ENCODE measurements at places on chromosomes 4 and X. TPM values are rescaled to one million over a fixed set of nuclear protein-coding genes. Genes with fewer than 3 reads are reported as not detected.

- DNase-seq, result no peak
- no peak overlapping the region for H3K4me3 ChIP-seq
- no peaks in the 10 kb centered on the region for H3K27me3 ChIP-seq
- no peaks in the 10 kb centered on the region for H3K36me3 ChIP-seq
Observed at GRCh38 chrX:12890467-12890866, 16.0 kb upstream of the TLR8 start.

DNA sequence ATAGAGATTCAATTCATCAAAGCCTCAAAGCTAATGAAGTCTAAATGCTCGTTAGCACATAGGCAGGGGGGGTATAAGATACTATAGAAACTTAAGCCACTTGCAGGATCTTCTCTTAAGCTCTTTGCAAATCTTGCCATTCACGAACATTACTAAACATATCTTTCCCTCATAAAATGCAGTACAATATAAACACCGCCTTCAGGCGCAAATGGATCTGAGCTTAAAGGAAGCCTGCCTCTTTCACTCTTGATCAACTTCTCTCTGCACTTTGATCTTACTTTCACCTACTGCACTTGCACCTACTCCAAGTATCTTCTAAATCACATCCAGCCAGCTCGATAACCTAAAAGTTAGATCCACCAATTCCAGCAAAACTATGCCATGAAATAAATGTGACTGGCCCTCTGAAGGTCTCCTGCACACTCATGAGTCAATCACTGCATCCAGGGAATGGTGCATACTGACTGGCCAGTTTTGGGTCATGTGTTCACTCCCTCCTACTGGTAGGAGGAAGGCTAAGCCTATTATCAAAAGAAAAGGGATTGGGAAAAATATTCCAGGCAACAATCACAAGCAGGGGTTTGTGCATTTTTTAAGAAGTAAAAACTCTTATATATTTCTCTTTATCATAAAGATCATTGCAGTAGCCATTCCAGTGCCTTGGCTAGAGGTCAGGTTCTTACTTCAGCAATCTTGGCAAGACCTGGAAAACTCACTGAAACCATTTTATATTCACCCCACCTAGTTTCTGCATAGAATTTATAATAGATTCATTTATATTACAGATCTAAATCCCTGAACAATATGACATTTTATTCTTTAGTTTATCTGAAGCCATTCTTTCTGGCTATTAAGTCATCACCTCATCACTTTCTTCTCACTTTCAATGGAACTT, 222.0 kb downstream of the PPP3CA start:
- no peak for DNase-seq
- no peak overlapping the region for H3K27ac ChIP-seq
- H3K27me3 ChIP-seq, result no peaks in the 10 kb centered on the region
- no peaks in the 10 kb centered on the region for H3K36me3 ChIP-seq
- no peak overlapping the region for H3K4me3 ChIP-seq

DNA sequence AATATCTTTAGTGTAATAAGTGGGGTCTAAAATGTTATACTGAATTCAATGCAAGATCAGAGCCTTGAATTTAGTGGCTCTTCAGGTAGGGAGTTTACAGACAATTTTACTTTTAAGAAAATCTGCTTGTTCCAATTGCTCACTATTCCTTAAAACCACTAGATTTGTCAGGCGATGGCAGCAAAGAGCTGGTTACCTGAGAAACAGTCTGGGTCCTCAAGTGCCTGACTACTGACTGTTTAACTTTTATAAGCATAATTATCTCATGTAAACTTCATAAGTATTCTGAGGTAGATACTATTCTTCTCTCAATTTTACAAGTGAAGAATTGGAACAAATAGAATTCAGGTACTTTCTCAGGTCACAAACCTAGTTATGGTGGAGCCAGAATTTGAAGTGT, 84.3 kb downstream of the RRAGB start:
- no peaks in the 10 kb centered on the region for H3K27me3 ChIP-seq
- H3K4me3 ChIP-seq, result no peak overlapping the region
- DNase-seq, result no peak
- H3K36me3 ChIP-seq, result no peaks in the 10 kb centered on the region

GRCh38 chrX:151793886-151794285, 59.3 kb downstream of the CNGA2 start:
- H3K4me1 ChIP-seq, result no peaks in the 10 kb centered on the region
- H3K36me3 ChIP-seq, result no peaks in the 10 kb centered on the region
- H3K4me3 ChIP-seq, result no peak overlapping the region

GRCh38 chr4:119629142-119629471, 503 bp upstream of the PDE5A start:
- H3K27ac ChIP-seq, result no peak overlapping the region
- DNase-seq, result no peak
- H3K4me1 ChIP-seq, result peaks cover 20% of the 10 kb centered on the region
- peak overlapping the region; percentile 61 for H3K4me3 ChIP-seq
- H3K27me3 ChIP-seq, result no peaks in the 10 kb centered on the region

DNA sequence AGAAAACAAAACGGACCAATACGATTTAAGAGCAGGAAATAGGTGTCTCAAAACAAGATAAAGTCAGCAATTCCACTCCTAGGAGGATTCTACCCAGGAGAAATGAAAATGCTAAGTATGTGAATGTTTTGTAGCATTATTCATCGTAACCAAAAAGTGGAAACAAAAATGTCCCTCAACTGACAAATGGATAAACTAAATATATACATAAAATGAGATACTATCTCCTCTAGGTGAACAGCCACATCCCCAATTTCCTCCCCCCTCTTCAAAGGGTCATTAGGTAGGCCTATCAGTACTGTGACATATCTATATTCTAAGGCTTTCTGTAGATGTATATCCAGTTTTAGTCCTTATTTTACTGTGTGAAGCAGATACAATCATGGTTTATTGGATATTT, 18.0 kb downstream of the DDX3X start:
- peak; percentile 54 for DNase-seq
- H3K27me3 ChIP-seq, result no peaks in the 10 kb centered on the region
- peaks cover 7% of the 10 kb centered on the region for H3K4me1 ChIP-seq
- no peak overlapping the region for H3K27ac ChIP-seq

GRCh38 chr4:161252520-161253141, 911.2 kb downstream of the FSTL5 start:
- no peak overlapping the region for H3K4me3 ChIP-seq
- H3K36me3 ChIP-seq, result no peaks in the 10 kb centered on the region
- no peak overlapping the region for H3K27ac ChIP-seq

GRCh38 chr4:10117359-10118047, 904 bp upstream of the WDR1 start:
- H3K4me1 ChIP-seq, result peaks cover 36% of the 10 kb centered on the region
- peaks cover 24% of the 10 kb centered on the region for H3K36me3 ChIP-seq
- H3K27me3 ChIP-seq, result no peaks in the 10 kb centered on the region
- H3K4me3 ChIP-seq, result peak overlapping the region; percentile 72
- H3K27ac ChIP-seq, result peak overlapping the region; percentile 65
- peak; percentile 77 for DNase-seq

DNA sequence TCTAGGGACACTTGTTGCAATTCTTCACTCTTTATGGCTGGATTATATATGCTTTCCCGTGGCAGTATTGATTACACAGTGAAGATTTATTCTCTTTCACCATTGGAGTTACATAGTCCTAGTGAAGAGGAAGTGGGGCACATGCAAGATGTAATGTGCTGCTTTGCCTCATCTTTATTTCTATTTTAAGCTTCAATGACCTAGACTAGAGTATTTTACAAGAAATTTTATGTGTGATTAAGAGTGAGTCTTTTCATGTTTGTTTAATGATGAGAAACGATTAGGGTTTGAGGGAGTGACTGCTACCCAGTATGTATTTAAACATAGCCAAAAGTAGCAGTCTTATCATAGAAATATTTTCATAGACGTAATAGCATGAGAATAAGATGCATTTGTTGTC, 30.8 kb downstream of the DIAPH2 start:
- H3K4me3 ChIP-seq, result no peak overlapping the region
- no peaks in the 10 kb centered on the region for H3K36me3 ChIP-seq

The ITIH6 gene
- not detected for total RNA-seq

The OTC gene
- total RNA-seq, result not detected

The MTNR1A gene
- not detected for total RNA-seq

The PRR32 gene
- total RNA-seq, result not detected

The GYPB gene
- not detected for total RNA-seq

Data from Karpas-422 (cell line).